ENCODE measurements at places on chromosomes 3 and 15.
A peak's percentile ranks its signal among the peaks of the same experiment; 100 is the strongest.

DNA sequence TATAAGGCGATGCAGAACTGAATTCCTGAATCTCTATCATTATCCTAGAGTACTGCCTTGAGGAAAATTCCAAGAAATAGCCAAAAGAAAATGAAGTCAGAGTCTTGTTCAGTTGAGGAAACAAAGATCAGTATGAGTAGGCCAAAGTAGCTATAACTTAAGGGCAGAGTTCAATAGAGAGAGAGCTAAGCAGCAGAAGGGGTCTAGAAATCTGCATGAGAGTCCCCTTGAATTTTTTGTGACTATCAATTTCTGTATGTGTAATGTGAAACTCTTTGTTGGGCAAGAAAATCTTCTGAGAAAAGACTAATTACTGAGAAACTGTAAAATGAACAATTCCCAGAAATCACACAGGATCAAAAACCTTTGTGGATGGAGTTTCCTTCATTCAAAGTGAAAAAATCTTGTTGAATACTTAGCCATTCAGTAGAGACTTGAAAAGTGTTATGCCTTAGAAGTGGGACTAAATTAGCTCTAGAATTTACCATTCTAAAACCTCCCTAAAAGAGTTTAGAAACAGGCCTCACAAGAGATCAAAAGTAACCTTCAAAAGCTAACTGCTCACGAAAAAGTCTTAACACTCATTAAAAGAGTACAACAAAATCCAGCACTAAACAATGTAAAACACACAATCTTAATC is 43.1 kb upstream of the FNDC3B start:
- no peak for DNase-seq

GRCh38 chr15:89208256-89208655 is 13.1 kb downstream of the RLBP1 start:
- DNase-seq: no peak

- DNase-seq: no peak
Measured at GRCh38 chr3:153038367-153038766, 123.7 kb upstream of the RAP2B start.

DNA sequence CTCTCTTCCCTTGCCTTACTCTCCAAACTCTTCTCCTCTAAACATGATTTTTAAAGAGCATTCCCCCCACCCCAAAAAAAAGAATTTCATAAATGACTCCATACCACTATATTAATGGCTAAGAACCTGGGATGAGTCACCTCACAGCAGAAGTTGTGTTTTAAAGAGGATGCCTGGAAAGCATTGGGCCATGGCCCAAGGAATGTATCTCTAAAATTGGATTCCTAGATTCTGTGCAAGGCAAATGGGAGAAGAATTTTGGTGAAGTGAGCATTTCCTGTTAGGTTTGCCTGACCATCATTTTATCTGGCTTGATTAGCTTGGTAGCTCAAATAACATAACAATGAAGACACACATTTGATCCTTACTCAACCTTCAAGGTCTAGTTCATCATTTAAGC is 251.4 kb downstream of the NR1D2 start:
- DNase-seq: no peak

DNA sequence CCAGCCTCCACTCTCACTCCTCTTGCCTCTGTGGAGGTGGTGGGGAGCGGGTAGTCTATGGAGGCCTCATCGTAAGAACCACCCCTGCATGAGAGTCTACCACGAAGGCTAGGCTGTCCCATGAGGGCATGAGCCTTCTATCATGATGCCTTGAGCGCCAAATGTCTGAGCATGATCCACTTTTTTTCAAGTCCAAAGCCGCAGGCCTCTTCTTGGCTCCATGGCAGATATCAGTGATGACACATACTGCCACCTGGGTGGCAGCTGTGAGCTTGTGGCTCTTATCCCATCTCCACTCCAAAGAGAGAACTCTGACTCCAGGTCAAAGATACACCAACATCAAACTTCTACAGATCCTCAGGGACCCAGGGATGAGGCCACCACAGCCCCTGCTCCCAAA is 13.5 kb downstream of the POC1A start:
- DNase-seq: no peak

- no peak for DNase-seq
Measured at GRCh38 chr15:34851751-34852150, 56.4 kb upstream of the ACTC1 start.

- no peak for DNase-seq
Measured at GRCh38 chr3:176566757-176567156, 630.5 kb downstream of the TBL1XR1 start.

GRCh38 chr15:40266828-40267304 is 16.0 kb downstream of the ANKRD63 start:
- peak; percentile 96 for DNase-seq

- no peak for DNase-seq
Measured at GRCh38 chr3:123536153-123536895, 48.5 kb downstream of the HACD2 start.

GRCh38 chr3:147368561-147369221 is 37.7 kb downstream of the ZIC4 start:
- DNase-seq: no peak

DNA sequence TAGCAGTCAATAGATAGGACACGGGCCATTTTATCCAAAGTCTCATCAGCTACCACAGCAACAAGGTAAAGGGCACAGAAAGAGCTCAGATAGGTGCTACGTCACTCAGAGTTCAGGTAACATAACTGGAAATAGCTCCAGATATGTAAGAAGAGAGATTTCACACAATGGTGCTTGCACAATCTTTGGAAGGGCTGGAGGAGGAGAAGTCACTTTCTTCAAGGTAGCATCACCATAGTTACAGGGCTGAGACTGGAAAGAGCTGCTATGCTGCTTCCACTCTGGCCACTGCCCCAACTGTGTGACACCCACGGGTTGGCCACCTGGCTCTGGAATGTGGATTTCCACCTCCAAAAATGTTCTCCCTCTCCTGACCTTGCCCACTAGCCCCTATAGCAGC is 448.8 kb upstream of the THBS1 start:
- no peak for DNase-seq

DNA sequence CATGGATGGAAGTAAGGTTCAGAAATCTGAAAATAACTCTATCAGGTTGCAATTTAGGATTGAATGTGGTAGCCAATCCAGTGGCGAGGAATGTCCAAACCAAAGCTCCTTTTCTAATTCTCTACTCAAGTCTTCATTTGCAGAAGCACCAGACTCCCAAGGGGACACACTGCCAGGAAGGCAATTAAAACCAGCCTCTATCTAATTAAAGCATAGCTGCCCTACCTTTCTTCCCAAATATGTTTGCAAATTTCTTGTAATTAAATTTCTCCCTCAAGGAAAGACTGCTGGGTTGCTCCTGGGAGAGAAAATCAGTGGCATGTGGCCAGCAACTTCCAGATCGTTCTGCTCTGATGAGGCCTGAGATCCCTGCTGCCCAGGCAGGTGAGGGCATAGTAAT is 153.4 kb upstream of the MCTP2 start:
- DNase-seq: no peak

- no peak for DNase-seq
Measured at GRCh38 chr15:101054991-101055390, 135.8 kb downstream of the LRRK1 start.

DNA sequence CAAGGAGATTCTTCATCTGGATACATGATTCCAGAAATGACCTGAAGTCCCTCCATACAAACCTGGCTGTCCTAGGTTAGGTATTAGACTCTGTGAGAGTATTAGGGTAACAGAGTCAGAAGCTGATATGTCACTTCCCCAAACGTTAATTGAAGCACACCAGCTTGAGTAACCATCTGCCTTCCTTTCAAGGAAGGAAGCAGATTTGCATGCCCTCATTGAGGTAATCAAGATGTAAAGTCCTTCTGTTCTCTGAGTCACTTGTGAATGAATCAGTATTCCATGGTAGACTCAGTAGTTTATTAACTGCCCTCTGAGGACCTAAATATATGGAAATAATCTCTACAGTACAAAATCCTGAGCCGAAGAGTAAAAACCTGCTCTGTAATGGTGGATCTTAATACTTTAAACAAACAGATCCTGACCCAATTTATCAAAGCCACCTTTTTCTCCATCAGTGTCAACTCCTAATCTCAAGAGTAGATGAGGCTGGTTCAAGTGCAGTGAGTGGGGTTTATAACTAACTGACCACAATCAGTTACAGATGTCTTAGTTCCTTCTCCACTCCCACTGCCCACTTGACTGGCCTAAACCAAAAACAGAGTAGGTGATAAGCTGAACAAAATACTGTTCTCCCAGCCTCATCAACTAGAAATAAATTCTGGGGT is 246.2 kb upstream of the CHRM5 start:
- DNase-seq: no peak

- DNase-seq: no peak
Measured at GRCh38 chr15:39743611-39744010, 39.0 kb downstream of the FSIP1 start.

DNA sequence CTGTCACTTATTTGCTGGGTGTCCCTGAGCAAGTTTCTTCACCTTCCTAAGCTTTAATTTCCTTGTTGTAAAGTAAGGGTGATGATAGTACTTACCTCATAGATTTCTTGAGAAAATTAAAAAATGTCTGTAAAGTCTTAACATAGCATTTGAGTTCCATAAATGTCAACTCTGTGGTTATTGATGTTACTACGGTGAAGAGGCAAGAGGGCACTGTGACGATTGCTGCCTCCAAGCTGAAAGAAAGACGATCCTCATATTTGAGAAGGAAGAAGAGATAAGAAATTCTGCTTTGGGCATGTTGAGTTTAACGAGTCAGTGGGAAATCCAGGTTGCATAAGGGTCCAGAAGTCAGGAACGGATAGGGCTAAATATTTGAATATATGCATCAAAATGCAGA is 240.8 kb upstream of the ZPLD1 start:
- DNase-seq: no peak

DNA sequence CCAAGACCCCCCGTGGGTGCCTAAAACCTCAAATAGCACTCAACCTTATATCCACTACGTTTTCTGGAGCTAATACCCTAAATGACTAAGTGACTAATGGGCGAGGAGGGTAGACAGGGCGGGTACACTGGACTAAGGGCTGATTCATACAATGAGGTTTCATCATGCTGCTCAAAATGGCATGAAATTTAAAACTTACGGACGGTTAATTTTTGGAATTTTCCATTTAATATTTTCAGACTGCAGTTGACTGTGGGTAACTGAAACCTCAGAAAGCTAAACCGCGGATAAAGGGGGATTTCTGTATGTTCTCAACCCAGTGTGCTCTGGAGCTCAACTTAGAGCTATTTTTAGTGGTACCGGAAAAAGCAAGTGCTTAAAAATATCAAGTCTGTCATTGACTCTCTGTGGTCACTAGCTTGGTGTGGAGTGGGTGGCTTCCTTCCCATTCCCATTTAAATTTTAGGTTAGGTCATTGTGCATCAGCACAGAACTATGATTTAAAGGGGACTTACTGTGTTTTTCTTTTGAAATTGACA is 72.9 kb downstream of the LRRC28 start:
- DNase-seq: peak; percentile 8

- no peak for DNase-seq
Measured at GRCh38 chr15:66692808-66693596, 9.0 kb upstream of the SMAD6 start.

DNA sequence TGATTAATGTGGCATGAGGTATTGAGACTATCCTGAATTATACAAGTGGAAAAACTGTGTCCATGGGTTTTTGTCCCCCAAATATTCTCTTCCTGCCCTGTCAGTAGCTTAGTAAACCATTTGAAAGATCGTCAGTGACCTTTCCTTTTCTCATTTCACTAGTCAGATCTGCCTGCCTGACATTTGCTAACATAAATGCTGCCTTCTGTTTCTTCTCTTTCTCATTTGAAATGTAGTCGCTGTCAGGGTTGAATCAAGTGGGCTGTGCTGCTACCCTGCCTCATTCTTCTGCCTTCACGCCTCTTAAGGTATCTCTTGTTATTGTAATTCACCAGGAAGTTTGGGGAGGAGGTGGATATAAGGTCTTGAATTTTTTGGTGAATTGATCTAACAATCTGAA is 67.5 kb downstream of the LRCH3 start:
- DNase-seq: no peak

- DNase-seq: no peak
Measured at GRCh38 chr3:10957976-10958749, 34.4 kb upstream of the SLC6A1 start.

- no peak for DNase-seq
Measured at GRCh38 chr3:61093364-61093763, 157.9 kb downstream of the FHIT start.

- DNase-seq: no peak
Measured at GRCh38 chr3:17411157-17411877, 331.1 kb downstream of the TBC1D5 start.

DNA sequence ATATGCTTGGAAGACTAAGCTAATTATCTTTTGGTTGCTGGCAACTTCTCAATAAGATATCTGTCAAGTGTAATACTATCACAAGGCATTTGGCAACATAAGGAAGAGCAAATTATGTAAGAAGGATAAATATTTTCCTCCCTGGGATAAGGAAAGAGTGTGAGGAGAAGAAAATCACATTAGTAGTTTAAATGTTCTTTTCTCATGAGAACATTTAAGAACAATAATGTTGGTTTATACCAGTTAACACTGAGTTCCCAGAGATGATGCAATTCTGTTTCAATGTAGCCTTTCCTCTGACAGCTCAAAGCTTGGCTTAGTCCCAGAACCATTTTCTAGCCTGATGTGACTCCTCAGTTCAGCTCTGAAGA is 66.1 kb upstream of the NPHP3 start:
- DNase-seq: no peak

DNA sequence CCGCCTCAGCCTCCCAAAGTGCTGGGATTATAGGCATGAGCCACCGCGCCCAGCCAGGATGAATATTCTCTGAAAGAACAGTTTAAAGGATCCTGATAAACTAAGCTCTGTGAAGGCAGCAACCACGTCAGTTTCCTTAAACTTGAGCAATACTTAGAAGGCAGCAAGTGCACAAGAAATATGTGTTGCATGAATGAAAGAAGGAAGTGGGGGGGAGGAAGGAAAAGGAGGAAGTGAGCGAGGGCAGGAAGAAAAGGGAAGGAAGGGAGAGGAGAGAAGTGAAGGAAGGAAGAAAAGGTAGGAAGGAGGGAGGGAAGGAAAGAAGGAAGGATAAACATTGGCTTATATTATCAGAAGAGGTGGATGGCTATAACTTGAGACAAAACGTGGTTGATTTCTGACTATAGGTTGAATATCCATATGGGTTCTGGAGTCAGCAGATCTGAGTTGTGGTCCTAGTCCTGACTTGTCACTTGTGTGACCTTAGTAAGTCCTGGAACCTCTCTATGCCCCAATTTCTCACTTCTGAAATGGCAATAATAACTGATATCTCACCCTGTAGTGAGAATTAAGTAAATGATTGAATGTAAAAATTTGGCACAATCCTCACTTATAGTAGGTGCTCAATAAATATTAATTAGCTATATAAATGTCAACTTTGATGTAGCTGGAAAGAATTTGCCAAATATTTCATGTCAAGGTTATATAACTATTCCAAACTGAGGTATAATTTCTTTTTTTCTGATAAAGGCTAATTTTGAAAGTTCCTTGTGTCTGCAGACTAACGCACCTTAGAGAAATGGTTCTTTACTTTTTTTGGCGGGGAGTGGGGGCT is 12.0 kb upstream of the SEMA4B start:
- no peak for DNase-seq
